Suppressor macrophage (primary cell): ENCODE measurements at places on chromosomes 7 and 10.

DNA sequence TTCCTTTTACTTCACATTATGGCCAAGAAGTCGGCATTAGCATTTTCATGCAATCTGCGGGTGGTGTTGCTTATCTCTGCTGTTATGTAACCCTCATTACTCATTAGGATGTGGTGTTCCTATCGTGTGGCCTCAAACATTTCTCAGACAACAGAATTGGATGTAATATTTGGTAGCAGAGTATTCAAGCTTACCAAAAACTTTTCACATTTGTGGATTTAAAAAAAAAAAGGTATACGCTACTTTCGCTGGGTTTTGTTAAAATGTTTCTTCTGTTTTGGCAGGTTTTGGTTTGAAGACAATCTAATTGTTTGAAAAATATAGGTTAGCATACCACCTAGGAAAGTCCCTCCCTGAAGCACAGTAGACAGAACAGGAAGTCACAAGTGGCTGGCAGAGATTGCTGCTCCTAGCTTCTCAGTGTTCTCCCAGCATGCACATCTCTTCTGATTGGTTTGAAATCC lies 128.8 kb downstream of the GATA3 start:
- DNase-seq, result peak; percentile 81

DNA sequence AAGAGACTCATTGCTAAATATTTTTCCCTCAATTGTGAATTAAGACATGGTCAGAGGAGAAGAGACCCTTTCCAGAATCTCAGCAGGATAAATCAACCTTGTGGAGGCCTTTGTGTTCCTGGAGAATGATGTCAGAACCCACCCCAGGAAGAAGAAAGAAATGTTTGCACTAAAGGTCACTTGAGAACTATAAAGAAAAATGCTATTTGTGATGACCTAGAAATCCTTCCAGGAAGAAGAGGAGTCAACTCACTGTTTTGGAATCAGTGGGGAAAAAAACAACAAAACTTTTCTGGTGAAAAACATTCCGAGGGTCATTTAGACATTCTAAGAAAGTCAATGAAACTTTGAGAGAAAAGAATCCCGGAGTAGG lies 129.1 kb upstream of the ANKRD1 start:
- no peak for DNase-seq

DNA sequence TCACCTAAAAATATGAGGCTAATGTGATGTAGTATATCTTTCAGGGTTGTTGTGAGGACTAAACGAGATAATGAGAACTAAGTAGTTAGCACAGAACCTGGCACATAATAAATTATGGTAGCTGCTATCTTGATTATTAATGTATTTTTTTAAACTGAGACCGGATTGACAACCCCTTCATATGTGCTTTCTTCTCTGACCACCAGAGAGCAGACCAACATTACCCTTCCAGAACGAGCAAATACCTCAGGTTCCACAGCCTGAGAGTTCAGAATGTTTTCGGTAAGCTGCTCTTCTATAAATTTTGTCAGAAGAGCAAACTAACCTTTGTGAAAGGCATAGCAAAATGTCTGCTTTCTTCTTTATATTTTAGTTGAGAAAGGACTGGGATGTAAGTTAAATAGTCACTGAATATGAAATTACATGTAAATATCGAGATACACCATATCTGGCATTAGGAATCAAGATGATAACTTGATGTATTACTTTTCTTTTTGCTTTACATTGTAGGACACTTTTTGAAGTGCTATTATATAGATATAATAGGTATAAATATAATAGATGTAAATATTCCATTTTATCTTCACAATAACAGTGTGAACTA lies 13.6 kb upstream of the BPGM start:
- DNase-seq, result peak; percentile 55

GRCh38 chr10:11594589-11595394 lies 16.7 kb downstream of the USP6NL start:
- peak; percentile 75 for DNase-seq

DNA sequence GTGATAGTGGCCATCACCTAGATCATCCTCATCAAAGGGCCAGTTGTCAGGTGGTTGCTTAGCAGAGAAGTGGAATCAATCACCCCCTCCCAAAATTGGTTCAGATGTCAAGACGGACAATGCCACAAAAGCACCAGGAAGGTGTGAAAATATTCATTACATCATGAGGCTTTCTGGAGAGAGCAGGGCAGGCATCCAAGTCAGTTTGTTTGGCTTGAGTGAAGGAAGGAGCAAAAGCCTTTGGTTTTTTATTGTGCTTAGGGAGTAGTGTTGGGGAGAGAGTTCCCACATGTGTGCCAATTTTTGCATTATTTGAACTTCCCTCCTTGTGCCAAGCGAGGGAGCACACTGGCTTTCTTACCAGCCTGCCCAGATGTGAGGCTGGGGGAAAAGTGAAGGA lies 1082.9 kb downstream of the LRMDA start:
- DNase-seq, result no peak

DNA sequence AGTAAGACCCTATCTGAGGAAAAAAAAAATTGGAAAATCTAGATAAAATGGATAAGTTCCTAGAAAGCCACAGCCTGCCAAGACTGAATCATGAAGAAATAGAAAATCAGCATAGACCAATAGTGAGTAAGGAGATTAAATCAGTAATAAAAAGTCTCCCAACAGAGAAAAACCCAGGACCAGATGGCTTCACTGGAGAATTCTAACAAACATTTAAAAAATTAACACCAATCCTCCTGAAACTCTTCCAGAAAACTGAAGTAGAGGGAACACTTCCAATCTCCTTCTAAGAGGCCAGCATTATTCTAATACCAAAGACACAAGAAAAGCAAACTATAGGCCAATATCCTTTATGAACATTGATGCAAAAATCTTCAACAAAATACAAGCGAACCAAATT lies 8.8 kb upstream of the LIMK1 start:
- DNase-seq, result no peak

GRCh38 chr7:102063690-102064180 lies 222.9 kb upstream of the SH2B2 start:
- no peak for DNase-seq

GRCh38 chr7:2282185-2282751 lies 32.0 kb downstream of the SNX8 start:
- DNase-seq, result no peak

DNA sequence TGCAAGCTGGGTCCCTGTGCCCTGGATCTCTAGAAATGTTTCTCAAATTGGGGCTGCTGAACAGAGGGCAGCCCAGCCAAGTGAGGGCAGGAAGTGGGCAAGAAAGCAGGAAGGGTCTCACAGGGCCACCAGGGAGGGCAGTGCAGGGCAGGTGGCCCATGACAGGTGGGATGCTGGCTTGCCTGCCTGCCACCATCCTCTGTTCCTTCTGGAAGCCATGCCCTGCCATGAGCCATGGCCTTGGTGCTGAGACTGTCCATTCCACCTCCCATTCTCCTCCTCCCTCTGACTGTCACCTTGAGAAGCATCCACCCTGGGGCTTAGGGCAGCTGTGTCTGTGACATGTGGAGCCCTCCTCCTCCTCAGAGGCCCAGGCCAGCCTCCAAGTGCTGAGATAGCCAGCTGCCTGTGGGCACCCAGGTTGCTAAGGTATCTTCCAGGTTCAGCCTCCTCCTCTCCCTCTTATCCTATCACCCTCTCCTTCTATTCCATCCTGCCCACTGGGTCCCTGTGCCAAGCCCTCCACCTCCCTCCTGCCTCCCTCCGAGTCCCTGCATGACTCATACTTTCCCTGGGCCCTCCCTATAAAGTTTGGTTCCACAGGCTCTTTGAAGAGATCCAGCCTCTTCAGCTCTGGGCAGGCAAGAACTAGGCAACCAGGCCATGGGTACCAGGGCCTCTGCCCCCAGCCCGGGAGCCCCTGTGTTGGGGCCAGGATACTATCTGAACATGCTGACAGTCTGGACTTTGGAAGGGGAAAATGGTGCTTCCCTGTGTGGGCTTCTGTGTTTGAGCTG lies 1.3 kb downstream of the VSIR start:
- DNase-seq, result peak; percentile 55

DNA sequence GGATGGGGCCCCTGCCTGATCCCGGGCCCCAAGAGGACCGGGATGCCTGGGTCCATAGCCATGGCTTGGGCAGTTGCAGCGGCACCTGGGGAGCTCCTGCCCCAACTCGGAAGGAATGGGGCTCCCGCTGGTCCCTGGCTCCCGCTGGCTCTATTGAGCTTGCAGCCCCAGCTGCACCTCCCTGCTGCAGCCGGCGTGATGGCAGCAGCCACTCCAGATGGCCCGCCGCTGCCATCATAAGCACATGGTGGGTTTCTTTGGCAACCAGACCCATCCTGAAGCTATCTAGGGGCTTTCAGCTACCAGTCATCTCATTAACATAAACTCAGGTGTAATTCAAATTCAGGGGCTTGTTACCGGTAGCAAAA lies 11.1 kb upstream of the DNMBP start:
- DNase-seq, result no peak

DNA sequence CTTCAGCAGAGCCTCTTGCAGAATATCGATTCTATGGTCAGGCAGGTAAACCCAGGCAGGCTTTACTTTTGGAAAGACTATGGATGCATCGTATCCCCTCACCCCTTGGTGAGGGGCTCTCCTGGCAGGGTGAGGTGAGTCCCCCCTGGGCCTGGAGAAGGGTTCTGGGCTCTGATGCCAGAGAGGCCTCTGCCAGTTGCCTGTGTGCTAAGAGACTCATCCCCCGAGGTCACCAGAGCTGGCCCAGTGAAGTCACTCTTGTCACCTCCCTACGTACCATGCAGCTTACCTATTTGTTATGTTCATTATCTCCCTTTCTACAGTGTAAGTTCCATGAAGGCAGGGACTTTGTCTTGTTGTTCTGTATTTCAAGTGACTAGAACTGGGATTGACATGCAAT lies 51.3 kb downstream of the TSPAN15 start:
- no peak for DNase-seq

GRCh38 chr10:43188702-43189101 lies 50.5 kb downstream of the CSGALNACT2 start:
- no peak for DNase-seq

- DNase-seq, result no peak
These were observed 46.5 kb upstream of the PTN start for GRCh38 chr7:137390076-137390475.

DNA sequence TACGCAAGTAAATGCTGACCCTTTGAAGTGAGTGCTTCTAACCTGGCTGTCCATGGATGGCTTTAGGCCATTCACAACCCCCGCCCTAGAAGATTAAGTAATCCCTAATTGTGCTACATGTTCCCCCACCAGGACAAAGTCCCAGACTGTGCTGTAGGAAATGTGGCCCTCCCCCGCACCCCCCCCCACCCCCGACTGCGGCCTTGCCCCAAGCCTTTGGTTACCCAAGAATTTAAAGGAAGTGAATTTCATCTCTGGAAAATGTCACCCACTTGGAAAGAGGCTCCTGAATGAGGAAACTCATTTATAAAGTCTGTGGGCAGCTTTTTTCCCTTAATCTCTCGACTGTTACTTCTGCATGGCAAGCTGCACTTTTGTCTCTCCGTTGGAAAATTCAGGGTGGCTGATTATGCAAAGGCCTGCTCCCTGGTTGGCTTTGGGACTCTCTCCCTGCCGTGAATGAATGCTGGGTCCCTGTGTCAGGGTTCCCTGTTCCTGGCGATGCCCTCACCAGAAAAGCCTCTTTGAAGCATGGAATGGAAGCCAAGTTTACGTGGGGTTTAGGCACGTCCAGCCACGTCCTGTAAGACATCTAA lies 31.4 kb upstream of the AQP1 start:
- DNase-seq, result peak; percentile 44

DNA sequence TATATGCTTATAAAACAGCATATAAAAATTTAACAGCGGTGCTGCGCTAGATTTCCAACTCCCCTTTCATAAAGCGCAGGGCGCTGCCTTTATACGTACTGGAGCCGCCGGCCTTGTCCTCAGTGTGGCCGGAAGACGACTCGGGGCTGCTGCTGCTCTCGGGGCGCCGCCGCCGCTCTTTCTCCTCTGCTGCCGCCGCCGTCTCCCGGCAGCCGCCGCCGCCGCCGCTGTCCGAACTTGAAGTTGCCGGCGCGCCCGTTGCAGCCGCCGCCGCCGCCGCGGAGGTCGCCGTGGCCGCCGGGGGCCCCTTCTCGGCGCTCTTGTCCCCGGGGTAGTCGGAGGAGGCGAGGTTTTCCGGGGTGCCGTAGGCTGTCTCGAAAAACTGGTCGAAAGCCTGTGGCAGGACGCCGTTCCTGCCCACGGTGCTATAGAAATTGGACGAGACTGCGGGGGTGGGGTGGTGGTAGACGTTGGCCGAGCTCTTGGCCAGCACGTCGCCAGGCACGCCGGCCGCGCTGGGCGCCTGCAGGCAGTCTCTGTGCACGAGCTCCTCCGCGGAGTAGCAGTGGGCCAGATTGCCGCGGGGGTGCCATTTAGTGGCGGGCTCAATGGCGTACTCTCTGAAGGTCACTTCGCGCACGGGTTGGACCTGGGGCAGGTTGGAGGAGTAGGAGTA lies 557 bp downstream of the HOXA11 start:
- peak; percentile 66 for DNase-seq

GRCh38 chr10:73424478-73424877 lies 8.9 kb downstream of the MSS51 start:
- DNase-seq, result no peak

- no peak for DNase-seq
These were observed 8.2 kb downstream of the NT5C3A start for GRCh38 chr7:33054261-33054964.

DNA sequence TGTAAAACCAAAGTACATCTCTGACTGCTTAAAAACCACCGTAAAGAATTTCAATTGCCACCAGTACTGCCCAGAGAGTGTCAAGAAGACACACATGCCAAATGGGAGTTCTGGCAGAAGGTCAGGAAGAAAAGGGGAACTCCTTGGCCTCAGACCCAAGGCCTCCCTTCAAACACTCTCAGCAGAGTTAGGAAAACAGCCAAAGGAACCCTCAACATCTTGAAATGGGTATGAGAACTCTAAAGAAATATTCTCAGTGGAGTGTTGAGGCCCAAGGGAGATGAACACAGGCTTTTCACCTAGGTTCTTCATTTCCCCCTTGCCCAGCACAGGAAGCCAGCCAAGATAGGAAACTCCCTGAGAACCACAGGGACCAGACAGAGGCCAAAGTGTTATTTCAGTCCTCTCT lies 96.1 kb upstream of the ASAH2 start:
- peak; percentile 35 for DNase-seq

- DNase-seq, result no peak
These were observed 46.1 kb downstream of the PAX2 start for GRCh38 chr10:100791369-100792058.

- no peak for DNase-seq
These were observed 44.0 kb upstream of the GRID1 start for GRCh38 chr10:86410542-86411124.

- DNase-seq, result no peak
These were observed 1.5 kb downstream of the SVOPL start for GRCh38 chr7:138699661-138700060.

GRCh38 chr7:127692200-127692599 lies 40.2 kb downstream of the SND1 start:
- DNase-seq, result no peak

GRCh38 chr7:13897819-13898218 lies 91.6 kb downstream of the ETV1 start:
- DNase-seq, result no peak
